ENCODE measurements at places on chromosomes 5 and 9.

- no peak for DNase-seq
Observed at GRCh38 chr9:24413651-24414050, 132.0 kb downstream of the IZUMO3 start.

DNA sequence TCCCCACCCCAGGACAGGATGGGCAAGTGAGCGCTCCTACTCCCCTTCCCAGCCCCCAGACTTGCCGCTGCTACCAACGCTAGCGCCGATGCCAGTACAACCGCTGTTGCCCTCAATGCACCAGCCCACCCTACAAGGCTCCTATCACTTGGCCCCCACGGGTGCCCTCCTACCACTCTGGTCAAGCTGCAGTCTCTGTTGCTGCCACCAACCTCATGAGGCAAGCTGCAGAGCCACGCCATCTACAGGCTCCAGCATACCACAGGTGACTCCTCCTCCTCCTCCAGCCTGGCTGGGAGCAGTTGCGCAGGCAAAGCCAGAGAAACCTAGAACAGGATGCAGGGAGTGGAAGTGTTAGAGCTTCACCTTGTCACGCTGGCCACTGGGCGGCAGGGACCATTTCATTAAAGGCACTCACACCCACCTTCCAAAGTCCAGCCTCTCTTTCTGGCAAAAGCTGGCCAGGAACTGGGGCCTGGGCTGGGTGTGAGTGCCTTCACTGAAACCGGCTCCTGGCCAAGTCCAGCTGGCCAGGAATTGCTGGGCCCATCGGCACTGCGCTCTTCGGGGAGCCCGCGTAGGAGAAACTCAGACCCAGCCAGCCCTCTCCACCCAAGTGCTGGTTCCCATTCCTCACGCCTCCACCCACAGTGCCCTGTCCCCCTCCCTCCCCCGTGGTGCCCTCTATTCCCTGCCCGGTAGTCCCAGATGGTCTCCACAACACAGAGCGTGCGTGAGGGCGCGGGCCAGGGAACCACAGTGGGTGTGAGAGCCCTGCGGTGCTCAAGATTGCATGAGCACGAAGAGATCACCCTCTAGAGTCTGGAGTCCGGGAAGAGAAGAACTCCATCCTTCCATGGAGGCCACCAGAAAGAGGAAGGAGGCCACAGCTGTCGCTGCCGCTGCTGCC is 1.6 kb upstream of the PCAT7 start:
- no peak for DNase-seq

DNA sequence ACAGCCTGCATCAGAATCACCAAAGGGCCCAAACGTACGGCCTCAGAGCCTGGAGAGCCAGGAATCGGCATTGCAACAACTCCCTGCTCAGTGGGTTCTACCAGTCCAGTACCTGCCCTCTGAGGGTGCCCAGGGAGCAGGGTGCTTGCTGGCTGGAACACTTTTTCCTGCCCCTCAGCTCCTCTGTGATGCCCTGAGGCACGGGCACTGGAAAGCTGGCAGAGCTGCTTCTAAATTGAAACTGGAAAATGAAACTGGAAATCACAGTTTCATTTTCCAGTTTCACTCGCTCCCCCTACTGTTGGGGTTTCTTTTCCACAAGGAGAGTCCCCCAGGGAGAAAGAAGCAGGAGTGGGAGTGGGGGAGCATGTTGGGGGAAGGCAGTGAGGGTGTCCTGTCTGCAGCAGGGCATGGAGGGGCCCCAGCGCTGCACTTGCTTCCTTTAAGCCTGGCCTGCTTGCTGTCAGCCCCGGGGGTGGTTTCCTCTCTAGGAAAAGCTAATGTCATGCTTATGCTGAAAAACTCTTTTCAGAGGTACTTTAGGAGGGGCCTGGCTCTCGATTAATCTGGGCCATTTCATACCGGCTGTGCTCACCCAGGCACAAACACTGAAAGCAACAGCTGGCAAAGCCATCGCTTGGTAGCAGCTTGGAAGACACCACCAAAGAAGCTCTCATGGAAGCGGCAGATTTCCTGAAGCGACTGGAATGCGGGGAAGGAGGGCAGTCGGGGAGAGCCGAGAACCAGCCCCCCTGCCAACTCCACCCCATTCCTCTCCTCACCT is 26.2 kb downstream of the IRF1 start:
- DNase-seq: peak; percentile 86

DNA sequence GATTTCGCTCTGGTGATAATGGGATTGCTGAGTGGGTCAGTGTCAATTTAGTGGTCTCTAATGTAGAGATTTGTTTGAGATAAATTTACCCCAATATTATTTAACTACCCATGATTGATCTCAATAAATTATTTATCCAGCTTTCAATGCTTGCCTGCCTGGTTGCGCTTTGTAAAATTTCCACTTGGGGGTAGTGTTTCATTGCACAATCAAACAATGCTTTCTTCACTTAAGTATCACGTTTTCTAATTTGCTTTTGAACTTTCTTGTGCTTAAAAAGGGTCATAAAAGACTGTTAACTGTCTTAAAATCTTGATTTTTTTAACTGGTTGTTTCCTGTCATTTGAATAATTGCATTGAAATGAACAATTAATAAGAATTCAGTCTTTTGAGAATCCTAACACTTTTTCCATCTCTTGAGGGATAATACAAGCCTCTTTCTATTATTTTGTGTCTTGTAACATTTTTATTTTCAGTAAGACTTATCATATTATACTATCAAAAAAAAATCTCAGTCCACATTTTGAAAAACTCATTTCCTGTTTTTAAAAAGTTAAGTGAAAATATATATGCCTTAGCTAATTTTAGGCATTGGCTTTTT is 18.7 kb downstream of the HSD17B4 start:
- no peak for DNase-seq

GRCh38 chr5:66232706-66233445 is 88.8 kb downstream of the SREK1 start:
- DNase-seq: no peak

GRCh38 chr9:136991993-136992818 is at the start of gene PAXX:
Gene PAXX (plus strand): TSS chr9:136992422. CDS start chr9:136992444, 22 bp downstream.
- DNase-seq: peak; percentile 92

DNA sequence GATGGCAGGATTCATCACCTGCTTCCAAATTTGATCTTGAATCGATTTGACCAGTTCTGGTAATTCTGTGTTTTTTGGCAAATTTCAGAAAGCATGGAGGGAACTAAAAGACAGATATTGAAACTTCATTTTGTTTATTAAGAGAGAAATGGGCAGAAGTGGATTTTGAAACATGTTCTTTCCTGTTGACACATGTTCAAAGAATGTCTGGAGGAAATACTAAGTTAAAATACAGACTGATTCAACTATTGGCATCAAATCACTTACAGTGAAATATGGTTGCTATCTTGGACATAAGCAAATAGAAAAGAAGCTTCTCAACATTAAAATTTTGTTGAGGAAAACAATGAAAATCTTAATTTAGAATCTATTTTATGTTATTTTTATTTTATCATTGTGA is 19.3 kb upstream of the GZMK start:
- no peak for DNase-seq

All from SJCRH30 (cell line).